AG04449 (cell line): ENCODE measurements at places on chromosomes 2 and 18.

GRCh38 chr18:80103231-80103630 is 5.8 kb upstream of the ADNP2 start:
- peak; percentile 38 for DNase-seq

DNA sequence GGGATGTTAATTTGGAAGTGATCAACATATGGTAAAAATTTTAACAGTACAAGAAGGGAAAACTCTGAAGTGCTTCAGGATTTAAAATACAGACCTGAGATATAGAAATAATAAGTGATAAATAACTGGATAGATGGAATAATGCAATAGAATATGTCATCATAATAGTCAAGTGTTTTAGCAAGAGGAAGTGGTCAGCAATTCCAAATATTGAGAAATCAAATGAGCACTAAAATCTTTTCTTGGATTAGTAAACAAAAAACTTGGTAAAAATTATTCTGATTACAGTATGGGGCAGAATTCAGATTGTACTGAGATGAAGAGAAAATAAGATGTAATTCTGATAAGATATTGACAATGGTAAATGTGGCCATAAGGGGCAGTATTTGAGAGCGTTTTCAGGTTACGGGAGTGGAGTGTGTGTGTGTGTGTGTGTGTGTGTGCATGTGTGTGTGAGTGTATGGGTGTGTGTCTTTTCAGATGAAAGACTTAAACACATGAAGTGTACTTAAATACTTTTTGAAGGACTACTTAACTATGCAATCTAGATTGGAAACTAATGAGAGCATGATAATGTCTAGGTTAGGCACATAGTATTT is 217.9 kb upstream of the ITGA4 start:
- DNase-seq: no peak

DNA sequence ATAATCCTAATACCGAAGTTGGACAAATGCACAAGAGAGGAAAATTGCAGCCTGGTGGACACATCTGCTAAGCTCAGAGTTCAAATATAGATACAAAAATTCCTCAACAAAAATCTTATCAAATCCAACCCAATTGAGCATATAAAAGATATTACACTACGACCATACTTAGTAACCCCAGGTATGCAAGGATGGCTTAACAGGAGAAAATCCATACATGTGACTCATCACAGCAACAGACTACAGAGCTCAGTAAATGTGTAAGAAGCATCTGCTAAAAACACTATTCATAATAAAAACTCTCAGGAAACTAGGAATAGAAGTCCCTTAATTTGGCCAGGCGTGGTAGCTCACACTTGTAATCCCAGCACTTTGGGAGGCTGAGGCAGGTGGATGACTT is 28.3 kb downstream of the HS6ST1 start:
- no peak for DNase-seq

DNA sequence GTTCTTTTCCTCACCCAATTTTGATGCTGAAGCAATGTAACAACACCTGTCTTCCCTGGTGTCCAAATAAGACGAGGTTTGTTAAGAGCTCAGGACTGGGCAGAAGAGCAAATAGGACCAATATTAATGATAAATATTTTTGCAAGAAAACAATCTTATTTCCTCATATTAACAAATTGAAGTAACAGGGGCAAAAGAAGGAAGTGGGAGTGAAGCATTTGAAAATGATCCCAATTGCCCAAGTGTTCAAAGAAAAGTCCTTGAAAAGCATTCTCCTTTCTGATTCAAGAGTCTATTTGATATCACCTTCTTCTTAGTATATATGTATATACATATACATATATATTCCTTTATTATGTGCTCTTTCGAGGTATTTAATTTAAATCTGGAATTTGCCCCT is 418.8 kb downstream of the ARHGAP15 start:
- DNase-seq: no peak

DNA sequence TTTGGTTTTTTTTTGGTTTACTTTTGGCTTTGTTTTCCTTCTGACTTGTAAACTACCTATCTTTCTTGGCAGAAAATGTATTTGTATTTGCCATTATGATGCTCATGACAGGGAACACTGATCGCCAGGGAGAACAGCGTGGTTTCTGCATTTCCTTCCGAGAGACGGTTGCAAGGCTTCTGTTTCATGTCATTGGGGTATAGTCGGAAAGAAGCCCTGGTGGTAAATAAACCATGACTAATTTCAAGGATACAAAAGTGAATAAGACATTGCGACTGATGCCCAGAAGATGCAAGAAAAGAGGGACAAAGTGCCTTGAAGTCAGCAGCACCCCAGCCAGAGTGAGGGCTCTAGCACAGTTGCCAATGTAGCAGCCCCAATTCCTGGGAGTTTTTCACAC is 4.2 kb upstream of the CAPN14 start:
- DNase-seq: no peak

GRCh38 chr18:56043641-56044061 is 455.7 kb upstream of the TCF4 start:
- no peak for DNase-seq

GRCh38 chr2:37468170-37468569 is 123.7 kb downstream of the QPCT start:
- DNase-seq: no peak
